ENCODE measurements at places on chromosomes 11 and 22.

GRCh38 chr22:39114112-39114511, 17.1 kb downstream of the APOBEC3H start:
- no peak for DNase-seq

DNA sequence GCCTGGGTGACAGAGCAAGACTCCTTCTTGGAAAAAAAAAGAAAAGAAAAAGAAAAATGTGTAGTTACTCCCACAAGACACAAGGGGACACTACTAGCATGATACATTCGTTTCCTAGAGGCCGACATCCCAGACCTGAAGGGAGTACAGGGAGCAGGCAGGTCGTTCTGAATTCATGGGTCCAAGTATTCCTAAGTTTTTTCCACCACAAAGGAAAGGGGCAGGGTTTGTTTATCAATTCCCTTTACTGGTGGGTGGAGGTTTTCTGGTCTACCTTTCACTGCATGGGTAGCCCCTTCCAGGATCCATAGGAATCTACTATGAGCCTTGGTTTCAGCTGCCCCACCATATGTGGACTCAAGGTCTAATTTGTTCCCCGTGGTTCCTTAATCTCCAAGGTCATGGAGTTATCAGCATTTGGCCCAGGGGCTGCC, 11.8 kb downstream of the TIGD3 start:
- no peak for DNase-seq

GRCh38 chr11:123122852-123123251, 60.9 kb upstream of the HSPA8 start:
- no peak for DNase-seq

DNA sequence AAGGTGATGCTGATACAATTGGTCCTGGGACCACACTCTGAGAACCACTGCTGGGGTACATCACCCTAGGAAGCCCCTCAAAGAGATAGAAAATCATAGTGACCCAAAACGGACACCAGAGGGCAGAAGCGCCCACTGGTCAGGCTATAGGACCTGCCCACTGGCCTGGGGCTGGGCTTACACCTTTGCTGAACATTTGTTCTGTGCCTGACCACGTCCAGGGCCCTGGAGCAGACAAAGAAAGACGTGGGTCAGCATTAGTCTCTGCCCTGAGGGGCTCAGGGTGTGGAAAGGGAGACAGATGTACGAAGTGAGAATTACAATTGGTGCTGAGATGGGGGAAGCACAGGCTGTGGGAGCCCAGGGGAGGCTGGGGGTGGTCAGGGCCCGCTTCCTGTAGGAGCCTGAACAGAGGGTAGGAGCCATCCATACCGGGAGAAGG, 14.4 kb upstream of the SERPINH1 start:
- no peak for DNase-seq

DNA sequence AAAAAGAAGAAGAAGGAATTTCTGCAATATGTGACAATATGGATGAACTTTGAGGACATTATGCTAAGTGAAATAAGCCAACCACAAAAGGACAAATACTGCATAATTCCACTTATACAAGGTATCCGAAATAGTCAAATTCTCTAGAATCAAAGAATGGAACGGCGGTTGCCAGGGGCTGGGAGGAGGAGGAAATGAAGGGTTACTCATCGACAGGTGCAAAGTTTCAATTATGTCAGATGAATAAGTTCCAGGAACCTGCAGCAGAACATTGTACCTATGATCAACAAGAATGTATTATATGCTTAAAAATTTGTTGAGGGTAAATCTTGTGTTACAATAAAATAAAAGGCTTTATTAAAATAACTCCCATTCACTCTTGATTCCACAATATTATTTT, 49.0 kb downstream of the SC5D start:
- DNase-seq: no peak

DNA sequence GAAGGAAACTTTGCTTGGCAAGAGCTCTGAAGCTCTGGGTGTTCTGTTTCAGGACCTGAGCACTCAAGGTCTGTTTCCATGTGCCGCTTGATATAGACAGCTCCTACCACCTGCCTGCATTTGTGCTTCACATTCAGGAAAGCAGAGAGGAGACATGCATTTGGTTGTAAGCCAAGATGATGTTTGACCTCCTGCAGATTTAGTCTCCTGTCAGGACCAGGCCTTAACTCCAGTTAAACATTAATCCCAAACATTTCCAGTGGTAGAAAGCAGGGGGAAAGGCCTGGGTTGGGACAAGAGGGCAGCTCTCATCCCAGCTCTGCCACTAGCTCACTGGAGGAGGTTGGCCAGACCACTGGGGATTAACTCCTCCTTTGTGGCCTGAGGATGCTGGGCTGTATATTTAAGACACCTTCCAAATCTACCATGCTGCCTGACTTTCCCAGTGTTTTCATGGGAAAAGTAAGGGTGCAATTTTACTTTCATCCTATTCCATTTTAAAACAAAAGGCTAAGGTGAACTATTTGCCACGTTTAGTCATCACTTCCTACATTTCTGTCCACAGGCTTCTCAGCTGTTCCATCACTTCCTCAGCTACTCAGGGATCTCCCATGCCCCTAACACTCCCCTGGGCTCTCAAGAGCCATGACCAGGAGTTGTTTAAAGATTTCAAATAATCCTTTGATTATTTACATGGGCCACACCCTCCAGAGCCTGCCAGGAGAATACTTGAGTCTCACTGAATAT, 80.9 kb downstream of the INSC start:
- no peak for DNase-seq

Data from cortex of kidney (tissue), 1 donor.